T-helper 22 cell (primary cell): ENCODE measurements at places on chromosomes 6 and 20.
A peak's percentile ranks its signal among the peaks of the same experiment; 100 is the strongest.

- no peak for DNase-seq
These were observed 58.2 kb upstream of the QKI start for GRCh38 chr6:163356324-163356723.

DNA sequence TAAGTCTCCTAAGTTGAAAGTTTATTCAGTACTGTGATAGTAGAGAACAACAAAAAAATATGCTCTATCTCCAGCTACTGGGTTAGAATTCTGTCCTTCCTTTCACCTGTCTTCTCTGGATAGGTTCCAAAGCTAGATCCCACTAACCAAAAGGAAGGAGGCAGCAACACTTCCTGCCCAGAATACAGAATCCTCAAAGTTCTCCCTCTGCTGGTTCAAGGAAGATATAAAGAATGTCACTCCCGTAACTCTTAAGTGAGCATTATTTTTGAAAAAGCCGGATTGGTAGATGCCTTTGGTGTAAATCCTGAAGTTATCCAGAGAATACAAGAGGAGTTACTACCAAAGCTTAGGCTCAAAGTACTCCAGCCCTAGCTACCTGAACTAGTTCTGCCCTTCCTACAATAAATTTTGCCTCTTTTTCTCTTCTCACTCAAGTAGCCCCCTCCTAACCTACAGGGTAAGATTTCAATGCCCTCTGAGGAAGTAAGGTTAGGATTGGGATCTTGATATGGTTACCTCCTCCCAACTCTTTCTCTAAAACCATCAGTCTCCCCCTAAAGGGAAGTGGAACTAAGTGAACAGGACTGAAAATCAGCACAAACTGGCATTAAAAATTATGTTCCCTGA, 26.0 kb upstream of the CRIP3 start:
- DNase-seq = no peak

DNA sequence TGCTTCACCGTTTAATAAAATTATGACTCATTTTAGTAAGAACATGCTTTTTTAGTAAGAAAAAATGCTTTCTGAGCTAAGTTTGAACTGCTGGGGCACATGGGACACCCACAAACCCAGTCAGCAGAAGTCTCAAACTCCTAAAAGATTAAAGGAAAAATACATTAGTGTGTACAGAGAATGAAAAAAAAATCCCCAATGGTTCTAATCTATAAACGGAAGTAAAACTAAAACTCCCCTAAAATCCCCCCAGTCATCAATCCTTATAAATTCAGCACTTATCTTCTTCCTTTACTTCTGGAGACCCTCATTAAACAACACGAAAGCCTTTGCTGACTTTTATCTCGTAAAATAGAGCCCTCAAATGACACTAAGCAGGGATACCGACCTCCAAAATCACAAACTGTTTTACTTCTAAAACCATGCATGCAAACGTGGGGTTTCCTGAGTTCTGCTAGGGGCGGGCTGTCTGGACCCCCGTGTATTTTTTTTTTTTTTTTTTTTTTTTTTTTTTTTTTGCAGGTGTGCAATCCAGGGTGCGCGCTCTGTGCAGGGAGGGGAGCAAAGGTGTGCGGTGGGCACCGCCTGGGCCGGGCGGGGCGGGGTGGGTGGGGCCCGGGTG, 1.1 kb upstream of the MYB start:
- no peak for DNase-seq

GRCh38 chr6:78561015-78561414, 306.3 kb upstream of the IRAK1BP1 start:
- DNase-seq = no peak

DNA sequence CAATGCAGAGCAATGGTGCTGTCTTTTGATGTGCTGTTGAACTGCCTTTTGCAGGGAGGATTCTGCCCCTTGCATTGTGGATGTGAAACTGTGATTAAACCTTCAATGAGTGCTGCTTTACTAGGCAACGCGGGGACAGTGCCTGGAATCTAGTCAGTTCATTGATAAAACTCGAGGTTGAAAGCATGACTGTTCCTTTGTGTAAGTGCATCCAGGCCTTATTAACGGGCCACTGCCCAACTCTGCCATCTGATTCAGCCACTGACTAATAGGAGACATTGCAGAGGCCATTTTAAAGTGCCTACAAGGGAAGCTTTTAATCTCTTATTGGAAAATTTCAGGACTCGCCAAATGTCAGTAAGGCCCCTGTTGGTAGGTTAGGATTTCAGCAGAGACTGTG, 49.3 kb downstream of the SLC35F1 start:
- no peak for DNase-seq

DNA sequence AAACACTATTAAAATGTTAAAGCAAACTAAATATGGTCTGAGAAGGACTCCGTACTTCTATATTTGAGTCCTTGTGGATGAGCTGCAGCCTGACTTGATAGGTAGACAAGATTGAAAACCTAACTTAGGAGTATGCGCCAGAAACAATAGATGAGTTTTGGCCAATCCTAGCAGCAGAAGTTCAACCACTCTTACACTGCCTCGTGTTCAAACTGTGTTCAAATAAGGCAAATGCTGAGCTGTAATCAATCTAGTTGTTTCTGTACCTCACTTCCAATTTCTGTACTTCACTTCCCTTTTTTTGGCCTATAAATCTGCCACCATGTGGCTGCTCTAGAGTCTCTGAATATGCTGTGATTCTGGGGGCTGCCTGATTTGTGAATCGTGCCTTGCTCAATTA, 13.2 kb upstream of the SERINC1 start:
- DNase-seq = no peak

GRCh38 chr6:74611220-74611619, 594.6 kb downstream of the COL12A1 start:
- no peak for DNase-seq

DNA sequence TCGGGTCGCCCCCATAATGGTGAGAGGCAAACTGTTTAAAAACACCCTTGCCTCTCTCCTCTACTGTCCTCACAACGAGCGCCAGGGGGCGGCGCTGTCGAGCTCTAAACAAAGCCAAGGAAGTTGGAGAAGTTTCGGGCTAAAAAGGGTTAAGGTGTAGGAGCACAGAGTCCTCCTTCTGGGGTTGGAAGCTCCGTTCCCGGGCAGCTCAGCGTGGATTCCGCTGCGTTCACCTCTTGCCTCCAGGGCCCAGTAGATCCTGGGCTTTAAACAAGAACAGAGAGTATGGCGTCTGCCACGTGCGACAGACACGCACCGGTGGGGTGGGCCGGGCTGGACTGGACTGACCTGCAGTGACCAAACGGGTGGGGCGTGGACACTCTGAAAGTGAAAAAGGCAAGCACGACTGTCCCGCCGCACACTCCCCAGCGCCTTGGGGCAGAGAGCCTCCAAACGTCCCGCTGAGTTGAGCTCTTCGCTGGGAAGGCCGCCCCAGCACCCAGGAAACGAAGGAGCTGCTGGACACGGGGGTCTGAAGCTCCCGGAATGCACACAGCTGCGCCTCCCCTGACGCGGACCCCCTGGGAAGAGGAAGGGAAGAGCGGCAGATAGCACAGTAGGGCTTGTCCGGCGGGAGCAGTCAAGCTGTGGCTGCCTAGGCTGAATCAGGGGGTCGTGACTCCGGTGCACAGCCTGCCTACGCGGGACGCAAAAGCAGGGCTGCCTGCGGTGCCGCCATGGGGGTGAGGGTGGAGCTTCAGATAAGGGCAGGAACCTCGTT, 1.6 kb upstream of the THBD start:
- DNase-seq = no peak

DNA sequence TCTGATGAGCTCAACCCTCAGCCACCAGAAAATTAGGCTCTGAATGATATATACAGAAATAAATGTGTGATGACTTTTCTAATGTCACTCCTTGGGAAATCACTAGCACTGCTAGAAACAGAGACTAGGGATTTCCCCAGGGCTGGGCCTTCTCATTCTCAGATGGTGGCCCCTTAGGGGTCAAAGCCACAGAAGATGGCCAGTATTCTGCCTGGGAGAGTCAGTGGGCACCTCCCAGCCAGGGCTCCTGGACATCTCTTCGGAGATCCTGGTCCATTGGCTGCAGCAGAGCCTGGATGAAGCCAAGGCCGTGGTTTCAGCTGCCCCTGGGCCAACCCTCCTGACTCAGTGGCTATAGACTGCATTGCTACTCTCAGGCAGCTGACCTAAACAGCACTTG, 276.9 kb upstream of the SUPT3H start:
- DNase-seq = no peak

DNA sequence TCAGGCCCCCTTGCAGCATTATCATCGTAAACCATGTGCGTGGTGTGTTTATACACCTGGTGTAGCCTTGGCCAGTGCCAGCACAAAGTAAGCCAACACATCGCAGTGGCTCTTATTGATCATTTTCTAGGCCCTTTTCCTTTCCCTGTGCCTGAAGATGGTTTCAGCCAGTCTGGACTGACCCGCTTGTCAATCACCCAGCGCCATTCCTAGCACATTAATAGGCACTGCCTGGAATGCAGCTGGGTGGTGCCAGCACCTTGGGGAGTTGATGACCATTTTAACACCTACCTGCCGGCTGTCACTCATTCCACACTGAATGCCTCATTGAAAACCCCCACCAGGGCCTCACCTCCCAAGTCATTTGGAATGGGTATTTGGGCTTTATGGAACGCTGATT, 4.9 kb upstream of the UQCC2 start:
- DNase-seq = no peak

- DNase-seq = peak; percentile 18
These were observed at the start of gene TTBK1 for GRCh38 chr6:43242908-43243663. Gene TTBK1 (plus strand): TSS chr6:43243481. CDS start chr6:43246661, 3,180 bp downstream.

DNA sequence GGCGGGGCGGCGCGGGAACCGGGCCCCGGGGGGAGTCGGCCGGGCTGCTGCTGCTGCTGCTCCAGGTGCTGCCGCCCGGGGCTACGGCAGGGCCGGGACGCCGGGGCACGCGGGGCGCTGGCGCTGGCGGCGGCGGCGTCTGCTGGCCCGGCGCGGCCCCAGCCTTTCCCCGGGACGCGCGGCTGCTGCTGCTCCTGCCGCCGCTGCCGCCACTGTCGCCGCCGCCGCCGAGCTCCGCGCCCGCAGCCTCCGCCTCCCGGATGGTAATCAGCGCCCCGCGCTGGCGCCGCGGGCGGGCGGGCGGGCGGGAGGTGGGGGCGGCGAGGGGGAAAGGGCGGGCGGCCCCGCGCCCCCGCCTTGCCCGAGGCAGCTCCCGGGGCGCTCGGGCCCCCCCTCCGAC, 306 bp downstream of the EBF4 start:
- peak; percentile 19 for DNase-seq

GRCh38 chr6:170019818-170020583, 268.6 kb downstream of the ERMARD start:
- no peak for DNase-seq

DNA sequence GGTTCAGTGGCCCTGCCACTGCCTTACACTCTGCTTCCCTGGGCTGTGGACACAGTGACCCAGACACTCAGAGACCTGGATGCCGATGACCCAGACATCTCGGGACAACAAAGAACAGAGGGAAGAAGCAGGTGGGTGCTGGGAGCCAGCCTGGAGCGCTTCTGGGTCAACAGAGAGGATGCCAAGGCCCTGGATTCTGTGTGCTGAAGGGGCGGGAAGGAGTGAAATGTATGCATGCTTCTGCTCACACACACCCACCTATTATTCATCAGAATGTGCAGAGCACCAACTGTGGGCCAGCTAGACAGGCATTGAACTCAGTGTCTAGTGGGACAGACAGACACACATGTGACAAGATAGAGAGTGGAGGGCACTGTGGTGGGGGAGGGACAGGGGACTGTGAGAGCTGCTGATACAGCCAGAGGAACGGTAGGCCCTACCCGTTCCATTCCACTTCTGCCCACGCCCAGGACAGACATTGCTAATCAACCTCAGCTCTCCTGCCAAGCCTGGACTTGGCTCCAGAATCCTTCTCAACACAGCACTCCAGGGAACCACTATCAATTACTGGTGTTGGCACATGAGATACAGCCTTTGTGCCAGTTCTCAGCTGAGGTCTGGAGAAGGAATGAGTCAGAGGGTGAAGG, 20.2 kb downstream of the KCNK15 start:
- DNase-seq = no peak

GRCh38 chr6:33945931-33946330, 142.1 kb upstream of the MLN start:
- no peak for DNase-seq

DNA sequence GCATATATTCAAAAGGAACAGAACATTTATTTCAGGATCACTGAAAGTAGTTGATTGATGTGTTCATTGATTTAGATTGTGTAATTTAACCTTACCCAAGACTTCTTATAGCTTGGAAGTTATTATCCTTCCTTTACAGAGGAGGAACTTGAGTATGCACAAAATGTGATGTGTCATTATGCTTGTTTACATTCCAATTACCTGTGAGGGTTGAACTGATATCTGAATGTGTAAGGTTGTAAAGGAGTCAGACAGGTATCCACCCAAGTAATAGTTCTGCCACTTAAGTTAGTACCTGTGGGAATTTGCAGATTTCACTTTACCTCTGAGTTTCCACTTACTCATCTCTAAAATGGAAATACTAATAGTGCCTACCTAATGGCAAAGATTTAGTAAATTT, 668.2 kb downstream of the DOK5 start:
- DNase-seq = no peak

DNA sequence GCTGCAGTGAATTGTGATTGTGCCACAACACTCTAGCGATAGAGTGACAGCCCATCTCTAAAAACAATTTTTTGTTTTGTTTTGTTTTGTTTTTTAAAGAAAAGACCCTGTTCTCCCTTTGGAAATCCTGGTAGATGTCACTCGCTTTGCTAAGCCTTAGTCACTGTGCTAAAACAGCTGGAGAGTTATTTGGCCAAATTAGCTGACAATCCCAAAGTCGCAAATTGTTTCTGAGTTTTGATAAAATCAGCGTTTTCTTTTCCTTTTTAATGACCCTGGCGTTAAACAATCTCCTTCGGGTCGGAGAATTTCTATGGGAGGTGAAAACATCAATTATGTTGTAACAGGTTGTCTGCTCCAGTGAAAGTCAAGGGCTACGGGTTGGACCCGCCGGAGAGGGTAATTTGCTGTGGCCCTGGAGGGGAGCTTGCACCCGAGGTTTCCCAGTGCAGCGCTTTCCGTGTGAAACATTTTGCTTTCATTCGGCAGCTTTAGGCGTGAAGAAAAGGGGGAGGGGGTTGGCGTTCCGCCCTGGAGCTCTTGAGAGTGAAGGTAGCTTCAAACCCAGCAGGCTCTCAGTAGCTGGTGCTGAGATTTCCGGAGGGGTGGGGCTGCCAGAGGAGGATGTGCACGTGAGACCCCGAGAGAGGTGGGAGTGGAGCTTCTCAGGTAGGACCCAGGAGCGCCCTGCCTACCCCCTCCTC, 296.6 kb downstream of the PHACTR1 start:
- DNase-seq = no peak

DNA sequence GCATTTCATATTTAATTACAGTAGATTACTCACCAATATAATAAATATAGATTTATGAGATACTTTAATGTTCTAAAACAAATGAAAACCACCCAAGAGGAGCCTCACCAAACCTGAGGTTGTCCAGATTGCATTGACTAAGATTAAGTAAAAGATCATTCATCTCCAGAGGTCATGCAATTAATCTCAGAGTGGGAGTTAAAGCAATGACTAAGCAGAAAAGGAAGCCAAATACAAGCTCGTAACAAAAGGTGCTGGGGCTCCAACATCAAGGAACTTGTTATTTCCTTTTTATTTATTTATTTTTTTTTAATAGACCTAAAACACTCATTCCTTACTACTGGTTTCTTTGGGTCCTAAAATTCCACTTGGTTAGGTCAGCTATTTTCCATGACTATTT, 57.7 kb downstream of the RSPO3 start:
- DNase-seq = no peak
